ENCODE measurements at places on chromosomes 5 and 9.

GRCh38 chr5:84384604-84385575, at the start of gene EDIL3:
Gene EDIL3 (minus strand): TSS chr5:84384880. CDS start chr5:84384374, 506 bp downstream.
- no peak for DNase-seq

DNA sequence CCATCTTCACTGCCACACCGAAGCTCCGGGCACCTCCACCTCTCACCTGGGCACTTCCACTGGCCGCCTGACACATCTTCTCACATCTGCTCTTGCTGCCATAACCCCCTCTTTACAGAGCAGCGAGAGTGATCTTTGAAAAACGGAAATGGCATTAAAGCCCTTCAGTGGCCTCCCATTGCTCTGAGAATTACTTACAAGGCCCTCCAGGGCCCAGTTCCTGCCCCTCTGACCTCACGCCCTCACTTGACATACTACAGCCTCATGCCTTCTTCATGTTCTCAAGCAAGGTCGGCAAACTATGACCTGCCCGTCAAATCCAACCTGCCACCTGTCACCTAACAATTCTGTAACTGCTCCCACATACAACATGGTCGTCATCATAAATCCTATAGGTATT, 187.3 kb downstream of the NR3C1 start:
- DNase-seq: no peak

DNA sequence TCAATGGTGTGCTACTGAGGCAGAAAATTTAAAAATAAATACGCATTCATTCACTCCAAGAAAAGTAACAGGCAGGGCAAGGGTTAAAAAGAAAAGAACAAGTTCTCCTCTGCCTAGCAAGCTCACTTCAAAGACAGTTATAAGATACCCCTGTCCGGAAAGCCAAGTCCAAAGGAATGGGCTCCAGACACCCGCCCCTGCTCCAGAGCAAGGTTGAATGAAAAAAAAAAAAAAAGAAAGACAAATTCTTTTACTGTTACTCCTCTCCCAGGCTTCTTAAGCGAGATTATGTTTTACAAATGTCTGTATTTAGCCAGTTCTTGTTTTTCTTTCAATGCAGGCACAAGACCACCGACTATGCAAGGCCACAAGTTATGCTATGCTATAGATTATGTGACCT, 9.1 kb upstream of the ANXA2R start:
- no peak for DNase-seq

GRCh38 chr5:172941067-172941516, 18.1 kb upstream of the RPL26L1 start:
- no peak for DNase-seq

DNA sequence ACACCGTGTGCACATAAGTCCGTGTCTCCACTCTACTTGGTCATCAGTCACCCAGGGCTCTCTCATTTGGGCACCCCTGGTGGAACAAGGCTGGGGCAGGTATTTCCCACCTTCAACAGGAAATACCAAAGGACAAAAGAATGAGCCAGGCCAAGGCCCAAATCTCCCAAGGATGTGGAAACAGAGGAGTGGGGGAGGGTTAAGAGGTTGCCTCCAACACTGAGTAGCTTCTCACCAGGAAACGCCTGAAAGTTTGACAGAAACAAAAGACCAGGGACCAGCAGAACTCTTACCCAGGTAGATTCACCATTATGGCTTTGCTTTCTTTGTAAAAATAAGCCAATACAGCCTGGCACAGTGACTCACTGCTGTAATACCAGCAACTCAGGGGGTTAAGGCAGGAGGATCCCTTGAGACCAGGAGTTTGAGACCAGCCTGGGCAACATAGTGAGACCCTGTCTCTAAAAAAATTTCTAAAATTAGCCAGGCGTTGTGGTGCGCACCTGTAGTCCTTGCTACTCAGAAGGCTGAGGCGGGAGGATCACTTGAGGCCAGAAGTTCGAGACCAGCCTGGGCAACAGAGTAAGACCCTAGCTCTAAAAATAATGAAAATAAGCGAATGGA, 12.7 kb downstream of the SLC1A3 start:
- no peak for DNase-seq

All from activated CD4-positive, alpha-beta T cell treated with anti-CD3 and anti-CD28 coated beads, Interleukin-2, amount 50 U/mL, for 4 hours (primary cell).